ENCODE measurements at places on chromosomes 4 and X.

DNA sequence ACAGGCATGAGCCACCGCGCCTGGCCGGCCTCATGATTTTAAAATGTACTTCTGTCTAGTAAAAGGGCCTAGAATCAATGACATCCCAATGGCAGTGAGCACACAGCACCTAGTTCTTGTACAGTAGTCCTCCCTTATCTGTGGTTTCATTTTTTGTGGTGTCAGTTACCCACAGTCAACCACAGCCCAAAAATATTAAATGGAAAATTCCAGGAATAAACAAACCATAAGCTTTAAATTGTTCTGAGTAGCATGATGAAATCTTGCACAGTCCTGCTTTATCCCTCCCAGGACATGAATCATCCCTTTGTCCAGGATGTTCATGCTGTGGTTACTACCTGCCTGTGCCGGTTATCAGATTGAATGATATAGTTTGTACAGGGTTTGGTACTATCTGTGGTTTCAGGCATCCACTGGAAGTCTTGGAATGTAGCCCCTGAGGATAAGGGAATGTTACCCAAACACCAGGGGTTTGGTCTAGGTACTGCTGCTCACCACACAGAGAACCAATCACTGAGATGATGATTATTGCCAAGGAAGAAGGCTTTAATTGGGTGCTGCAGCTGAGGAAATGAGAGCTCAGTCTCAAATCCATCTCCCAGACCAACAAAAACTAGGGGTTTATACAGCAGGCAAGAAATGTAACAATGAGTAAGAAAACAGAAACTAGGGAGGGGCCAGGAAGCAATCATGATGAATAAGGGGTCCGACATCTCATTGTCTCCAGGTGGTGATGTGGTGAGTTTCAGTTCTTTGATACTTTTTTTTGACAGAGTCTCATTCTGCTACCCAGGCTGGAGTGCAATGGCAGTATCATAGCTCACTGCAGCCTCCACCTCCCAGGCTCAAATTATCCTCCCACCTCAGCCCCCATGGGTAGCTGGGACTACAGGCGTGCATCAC lies 16.2 kb upstream of the FHL1 start:
- no peak for DNase-seq

GRCh38 chrX:46220822-46221221 lies 324.4 kb downstream of the ZNF674 start:
- DNase-seq = no peak

GRCh38 chr4:115113506-115114106 lies at the start of gene NDST4:
TSS of gene NDST4 (minus strand) at chr4:115113620. CDS start at chr4:115077036, 36,584 bp downstream.
- no peak for DNase-seq

GRCh38 chr4:825971-826330 lies at the start of gene CPLX1:
TSS of gene CPLX1 (minus strand) at chr4:826129. CDS start at chr4:824522, 1,607 bp downstream.
- DNase-seq = no peak

- no peak for DNase-seq
These were observed 566.8 kb downstream of the PDHA2 start for GRCh38 chr4:96406742-96407141.

DNA sequence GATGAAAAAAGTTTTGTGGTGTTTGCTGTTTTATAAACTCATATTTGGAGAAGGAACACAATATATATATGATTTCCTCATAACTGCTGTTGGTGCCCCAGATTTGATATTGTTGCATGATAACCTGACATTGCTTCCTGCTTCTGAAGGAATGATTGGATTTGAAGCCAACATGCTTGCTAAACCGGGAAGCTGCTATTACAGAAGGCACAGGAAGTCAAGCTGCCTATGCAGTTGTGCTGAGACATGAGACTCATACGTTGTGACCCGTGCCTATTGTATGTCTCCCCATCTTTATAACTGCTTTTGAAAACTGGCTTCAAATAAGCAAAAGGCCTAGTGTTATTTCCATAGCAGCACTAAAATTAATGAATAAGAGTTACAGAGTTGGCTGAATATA lies 32.9 kb downstream of the GAB1 start:
- DNase-seq = no peak

- no peak for DNase-seq
These were observed 6.1 kb upstream of the MSX1 start for GRCh38 chr4:4853371-4853823.

- DNase-seq = no peak
These were observed 55.9 kb downstream of the EIF4E start for GRCh38 chr4:98873059-98873458.

Data from activated CD8-positive, alpha-beta memory T cell treated with anti-CD3 and anti-CD28 coated beads for 48 hours (primary cell).